ENCODE measurements at places on chromosomes 13 and 19.

DNA sequence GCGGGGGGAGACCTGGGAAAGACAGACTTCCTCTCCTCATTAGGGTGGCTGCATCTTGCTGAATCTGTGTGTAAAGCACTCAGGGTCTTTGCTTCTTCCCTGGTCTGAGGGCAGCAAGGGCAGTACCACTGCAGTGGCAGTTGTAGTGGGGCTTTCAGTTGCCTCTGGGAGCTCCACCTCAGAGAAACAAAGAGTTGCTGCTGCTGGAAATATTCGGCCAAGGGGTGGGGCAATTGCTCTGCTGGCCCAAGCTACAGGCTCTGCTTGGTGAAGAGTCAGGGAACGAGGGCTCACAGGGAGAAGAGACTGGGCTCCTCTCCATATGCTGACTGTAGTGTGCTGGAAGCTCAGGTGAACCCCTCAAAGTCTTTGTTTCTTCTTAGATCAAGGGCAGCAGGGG, 52.5 kb downstream of the POSTN start:
- no peak for DNase-seq

- DNase-seq, result peak; percentile 25
Observed at GRCh38 chr19:54114340-54115108, 933 bp downstream of the TFPT start.

- DNase-seq, result no peak
Observed at GRCh38 chr13:110737555-110737954, 24.1 kb downstream of the ING1 start.

DNA sequence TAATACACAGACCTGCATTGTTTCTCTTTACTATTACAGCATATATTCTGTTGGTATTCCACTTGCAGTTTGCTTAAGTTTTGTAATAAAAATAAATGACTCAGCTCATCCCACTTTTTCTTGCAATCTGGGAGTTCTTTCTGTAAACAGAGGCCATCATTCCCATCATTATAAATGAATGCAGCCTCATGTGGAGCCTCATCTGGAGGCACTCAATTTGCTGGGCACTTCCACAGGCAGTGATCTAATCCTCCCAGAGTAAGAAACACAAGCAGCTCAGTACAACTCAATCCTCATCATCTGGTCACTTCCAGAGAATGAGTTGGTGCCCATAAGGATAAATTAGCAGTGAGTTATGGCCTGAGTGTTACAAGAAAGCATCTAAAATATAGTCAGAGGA, 2801.9 kb downstream of the PCDH9 start:
- DNase-seq, result peak; percentile 68

DNA sequence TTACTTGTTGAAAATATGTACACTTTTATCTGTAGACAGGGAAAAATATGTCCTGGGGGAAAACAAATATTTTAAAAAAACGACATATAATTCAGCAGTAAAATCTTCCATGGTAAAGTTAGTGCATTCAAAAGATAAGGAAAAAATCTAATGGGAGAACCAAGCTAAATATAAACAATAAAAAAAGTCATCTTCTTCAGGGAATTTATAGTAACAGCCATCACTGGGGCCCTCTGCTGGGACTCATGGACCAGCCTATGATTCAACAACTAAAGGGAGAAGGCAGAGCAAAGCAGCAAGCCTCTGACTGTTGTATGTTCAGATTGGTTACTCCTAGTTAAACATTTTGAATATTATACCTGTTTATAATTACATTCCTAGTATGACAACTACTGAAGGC, 93.0 kb downstream of the ITGBL1 start:
- DNase-seq, result peak; percentile 25

DNA sequence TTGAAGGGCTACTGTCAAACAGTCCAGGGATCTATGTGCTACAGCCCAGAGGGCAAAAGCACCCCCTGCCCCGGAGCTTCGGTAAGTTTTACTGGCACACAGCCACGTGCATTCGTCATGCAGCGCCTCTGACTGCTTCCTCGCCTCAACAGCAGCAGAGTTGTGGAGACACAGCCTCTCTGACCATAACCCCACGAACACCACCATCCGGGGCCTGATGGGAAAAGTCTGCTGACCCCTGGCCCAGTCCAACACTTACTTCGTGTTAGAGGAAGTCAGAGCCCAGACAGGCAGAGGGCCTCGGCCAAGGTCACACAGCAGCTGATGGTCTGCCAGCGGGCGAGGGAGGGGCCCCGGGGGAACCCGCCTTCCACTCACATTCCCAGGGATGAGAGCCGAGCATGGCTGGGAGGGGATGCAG, 5.1 kb downstream of the CBARP start:
- DNase-seq, result peak; percentile 83

DNA sequence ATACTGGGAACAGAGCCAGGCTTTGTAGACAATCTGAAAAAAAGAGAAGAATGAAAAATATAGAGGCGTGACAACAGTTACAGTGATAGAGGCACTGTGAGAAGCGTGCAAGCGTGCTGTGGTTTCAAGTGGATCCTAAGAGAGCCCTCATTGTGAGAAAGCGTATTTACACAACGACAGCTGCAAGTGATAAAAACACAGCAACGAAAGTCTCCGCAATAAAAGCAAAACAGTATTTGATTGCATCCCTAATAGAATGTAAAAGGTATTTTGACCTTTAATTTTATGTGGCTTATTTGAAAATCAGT, 642.7 kb upstream of the ARGLU1 start:
- peak; percentile 20 for DNase-seq

- peak; percentile 59 for DNase-seq
Observed at GRCh38 chr19:19434483-19435045, 29.1 kb downstream of the GATAD2A start.

DNA sequence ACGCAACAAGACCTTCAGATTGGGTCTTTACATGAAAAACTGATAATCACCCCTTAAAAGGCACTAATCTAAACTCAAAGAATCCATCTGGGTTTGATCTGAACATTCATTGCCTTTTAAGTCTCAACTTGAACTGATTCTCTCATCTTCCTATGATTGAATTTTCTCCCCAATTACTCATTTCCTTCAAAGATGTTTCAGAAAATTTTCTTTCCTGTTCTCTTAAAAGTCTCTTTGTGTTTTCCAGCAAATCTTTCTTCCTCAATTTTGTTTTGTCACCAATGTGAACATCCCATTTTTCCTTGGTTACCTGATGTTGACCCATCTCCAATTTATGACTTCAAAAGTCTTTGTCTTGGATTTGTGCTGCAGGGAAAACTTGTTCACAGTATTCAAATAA, 234.3 kb downstream of the DACH1 start:
- DNase-seq, result no peak

- DNase-seq, result no peak
Observed at GRCh38 chr19:41932720-41933332, 4.6 kb upstream of the ERFL start.

- DNase-seq, result peak; percentile 38
Observed at GRCh38 chr13:38763446-38764381, 76.8 kb downstream of the FREM2 start.

DNA sequence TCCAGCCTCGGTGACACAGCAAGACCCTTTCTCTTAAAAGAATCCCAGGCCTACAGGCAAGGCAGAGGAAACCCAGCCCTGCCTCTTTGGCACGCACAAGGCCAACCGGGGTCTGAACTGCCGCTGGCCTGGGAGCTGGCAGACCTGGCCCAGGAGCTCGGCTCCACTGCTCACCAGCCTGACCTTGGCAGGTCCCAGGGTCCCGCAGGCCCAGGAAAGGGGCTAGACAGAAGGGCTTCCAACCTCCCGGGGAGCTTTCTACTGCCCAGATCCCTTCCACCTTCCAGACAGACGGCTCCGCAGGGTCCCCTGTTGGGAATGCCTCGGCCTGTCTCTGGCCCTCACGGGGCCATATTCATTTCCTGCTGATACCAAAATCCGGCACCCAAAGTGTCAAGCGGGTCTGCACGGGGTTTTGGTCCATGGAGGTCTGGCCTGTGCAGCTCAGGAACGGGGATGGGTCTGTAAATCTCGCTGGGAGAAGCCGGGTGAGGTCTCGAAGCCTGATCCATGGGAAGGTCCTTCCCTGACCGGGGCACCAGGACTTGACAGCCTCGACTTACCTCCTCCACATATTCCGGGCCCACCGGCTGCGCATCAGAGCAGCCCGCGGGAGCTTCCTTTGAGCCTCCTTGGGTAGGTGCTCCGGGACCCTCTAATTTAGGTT, 36.6 kb upstream of the MATK start:
- DNase-seq, result no peak

GRCh38 chr19:15161028-15161984, 39.5 kb downstream of the NOTCH3 start:
- no peak for DNase-seq

DNA sequence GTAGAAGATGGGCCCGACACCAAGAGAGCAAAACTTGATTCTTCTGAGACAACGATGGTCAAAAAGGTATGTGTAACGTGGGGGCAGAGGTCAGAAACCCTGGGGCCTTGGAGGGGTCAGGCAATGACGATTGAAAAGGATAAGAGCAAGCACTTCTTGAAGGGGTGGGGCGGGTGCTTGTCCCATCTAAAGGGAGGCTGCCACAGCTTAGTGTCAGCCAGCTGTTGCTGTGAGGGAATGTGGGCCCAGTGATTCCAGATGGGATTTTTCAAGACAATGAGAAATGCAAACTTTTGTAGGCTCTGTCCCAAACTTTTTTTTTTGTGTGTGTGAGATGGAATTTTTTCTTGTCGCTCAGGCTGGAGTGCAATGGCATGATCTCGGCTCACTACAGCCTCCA, 24.5 kb downstream of the SAE1 start:
- peak; percentile 70 for DNase-seq

DNA sequence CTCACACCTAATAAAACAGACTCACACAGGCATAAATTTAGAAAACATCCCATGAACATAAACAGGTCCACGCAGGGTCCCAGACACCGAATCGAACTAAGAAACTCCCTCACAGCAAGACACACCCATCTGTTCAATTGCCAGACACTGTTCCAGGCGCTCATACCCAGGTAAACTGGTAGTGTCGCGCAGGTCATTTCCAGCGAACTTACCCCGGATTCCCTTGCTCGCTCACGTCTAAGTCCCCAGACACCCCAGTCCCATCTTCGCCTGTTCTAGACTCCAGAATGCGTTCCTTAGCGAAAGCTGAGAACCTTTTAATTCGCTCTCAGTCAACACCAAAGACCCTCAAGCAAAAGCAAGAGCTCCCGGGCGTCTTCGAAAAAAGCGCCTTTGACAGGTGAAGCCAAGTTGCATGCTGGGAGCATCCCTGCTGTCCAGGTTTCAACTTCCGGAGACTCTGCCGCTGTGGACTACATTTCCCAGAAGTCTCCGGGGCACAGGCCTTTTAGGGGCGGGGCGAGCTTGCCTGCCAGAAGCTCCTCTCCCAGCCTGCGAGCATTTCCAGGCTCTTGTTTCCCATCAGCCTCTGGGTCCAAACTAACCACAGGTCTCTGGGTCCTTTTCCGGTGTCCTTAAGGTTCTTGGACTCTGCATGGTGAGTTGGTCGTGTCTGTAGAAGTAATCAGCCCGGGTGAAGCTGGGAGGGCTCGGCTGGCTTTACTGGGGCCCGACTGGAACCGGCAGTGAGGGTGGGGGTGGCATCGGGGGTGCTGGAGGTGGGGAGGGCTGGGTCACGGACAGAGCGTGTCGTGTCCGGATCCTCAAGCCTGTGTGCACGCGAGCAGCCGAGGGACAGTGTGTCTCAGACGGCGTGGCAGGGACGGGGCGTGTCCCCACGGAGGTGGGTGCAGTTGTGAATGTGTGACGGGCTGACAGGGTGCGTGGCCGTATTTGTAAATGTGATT, at the start of gene ZNF283:
Gene ZNF283, plus strand, starts transcription at position 535 of the 968 bp plus-strand sequence. CDS start 6,184 bp downstream, outside the sequence.
- DNase-seq, result peak; percentile 92

GRCh38 chr13:112715210-112715609, 25.4 kb downstream of the ATP11A start:
- no peak for DNase-seq

DNA sequence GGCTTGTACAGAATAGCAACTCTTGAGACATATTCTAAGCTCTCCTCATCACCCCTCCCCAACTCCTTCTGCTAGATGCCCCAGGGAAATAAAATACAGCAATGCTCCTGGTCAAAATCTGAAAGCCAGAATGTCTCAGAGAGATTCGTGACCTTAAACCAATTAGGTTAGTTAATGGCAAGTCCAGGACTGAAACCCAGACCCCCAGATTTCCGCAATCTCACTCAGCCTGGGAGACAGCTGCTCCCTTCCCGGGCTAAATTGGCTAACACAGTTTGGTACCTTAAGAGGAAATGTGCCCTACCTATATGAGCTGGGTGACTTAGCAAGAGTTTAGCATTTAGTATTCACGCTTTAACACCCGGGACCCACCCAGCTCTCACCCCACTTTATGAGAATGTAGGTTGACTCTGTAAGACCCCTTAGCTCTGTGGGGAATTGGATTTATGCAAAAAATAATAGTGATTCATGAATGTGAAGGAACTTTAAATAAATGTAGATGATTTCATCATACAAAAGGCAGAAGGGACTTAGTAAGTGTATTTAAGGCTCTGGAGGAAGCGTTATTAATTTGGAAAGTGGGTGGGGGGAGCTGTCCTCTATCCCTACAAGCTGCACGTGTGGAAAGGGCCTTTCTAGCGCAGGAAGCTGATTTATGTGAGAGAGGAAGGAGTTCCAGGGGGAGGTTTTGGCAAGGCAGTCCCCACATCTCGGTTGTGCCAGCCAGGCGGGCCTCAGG, 1.1 kb downstream of the DLEU7 start:
- no peak for DNase-seq

GRCh38 chr19:29576761-29577648, 29.1 kb upstream of the POP4 start:
- DNase-seq, result peak; percentile 32

DNA sequence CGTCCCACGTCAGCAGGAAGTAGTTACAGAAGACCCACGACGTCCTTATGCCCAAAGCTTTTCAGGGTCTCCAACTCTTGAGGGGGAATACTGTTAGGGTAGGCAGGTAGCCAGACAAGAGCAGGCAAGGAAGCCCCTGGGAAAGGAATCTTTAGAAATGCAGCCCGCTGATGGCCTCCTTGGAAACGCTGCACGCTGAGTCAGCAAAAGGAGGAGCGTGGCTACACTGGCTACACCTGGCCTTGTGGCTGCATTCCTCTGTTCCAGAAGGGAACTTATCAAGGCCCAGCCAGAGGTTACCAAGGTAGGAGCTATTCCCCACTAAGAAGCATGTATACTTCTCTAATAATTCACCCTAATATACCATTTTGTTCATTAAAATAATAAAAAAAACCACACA, 2.0 kb downstream of the ERVV-1 start:
- DNase-seq, result no peak

- DNase-seq, result no peak
Observed at GRCh38 chr19:47716270-47716937, 3.2 kb downstream of the EHD2 start.
